ENCODE measurements at places on chromosomes 3 and 15.

DNA sequence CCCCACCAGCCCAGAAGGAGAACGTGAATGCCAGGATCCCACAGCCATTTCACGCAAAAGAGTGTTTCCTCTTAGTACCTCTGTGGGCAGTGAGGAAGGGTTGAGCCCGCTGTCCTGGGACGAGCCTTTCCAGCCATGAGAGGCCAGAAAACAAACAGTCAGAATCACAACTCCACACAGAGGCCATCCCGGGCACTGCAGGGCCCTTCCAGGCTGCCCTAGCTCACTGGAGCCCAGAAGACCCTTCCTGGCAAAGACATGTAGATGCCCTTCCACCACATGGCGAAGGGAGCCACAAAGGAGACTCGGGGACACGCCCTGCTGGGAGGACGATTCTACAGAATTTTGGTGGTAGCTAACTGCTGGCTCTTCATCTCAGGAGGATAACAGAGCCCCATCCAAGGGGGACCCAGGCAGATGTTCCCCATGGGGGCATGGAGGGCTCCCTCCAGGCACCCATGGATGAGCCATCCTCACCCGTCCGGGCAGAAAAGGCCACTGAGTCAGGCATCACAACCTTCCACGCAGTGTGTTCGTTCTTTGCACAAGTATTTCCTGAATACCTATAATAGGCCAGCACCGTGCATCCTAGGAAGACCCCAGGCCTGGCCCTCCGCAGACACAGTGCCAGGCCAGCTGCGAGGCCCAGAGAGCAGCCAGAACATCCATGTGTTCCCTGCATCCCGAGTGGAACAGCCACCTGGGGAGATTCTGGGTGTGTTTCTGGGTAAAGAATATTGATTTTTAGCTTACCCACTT lies 47.2 kb downstream of the SLC12A8 start:
- DNase-seq = no peak

- no peak for DNase-seq
Observed at GRCh38 chr3:60176614-60177013, 1074.6 kb downstream of the FHIT start.

DNA sequence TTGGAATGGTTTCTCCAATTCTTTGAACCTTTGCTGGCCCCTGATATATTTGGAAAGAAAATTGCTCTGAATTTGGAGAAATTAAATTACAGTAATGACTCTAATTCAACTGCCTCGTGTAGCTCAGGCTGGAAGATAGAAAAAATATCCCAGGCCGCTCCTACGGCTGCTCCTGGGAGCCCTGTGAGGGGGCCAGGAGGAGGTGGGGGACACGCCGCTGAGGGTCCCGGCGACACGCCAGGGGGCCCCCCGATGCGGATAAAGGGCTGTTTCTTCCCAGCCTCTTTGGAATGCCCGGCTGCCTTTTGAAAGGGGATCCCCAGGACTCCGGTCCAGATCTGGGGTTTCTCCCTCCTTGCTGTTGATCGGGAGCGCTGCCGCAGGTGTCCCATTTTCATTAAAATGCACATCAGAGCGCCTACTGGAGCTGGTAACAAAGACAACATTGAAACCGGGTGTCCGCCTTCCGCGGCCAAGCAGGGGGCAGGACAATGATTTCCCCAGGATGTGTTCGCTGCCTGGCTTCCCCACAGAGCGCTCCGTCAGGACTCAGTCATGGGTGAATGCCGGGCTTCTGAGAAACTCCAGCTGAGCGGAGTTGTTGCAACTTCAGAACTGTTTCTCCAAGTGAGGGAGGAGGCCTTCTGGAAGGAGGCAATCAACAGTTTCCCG lies 200.1 kb upstream of the KBTBD8 start:
- no peak for DNase-seq

GRCh38 chr15:29873947-29874411 lies 51.7 kb upstream of the TJP1 start:
- DNase-seq = no peak

DNA sequence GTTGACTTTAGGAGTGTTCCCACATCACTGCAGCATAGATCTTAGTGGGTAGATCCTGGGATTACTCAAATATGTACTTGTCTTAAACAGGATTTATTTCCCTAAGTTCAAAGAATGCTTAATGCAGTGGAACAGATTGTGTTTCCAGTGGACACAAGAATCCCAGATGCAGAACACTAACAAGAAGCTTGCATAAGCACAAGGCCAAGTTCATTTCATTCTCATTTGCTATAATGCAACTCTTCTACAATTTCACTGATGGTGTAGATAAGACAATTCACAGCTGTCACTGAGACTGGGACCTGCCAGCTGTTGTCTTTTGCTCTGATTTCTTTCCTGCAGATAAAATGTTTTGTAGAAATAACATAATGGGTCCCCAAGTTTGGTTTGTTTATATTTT lies 225.6 kb downstream of the NFKBIZ start:
- DNase-seq = no peak

DNA sequence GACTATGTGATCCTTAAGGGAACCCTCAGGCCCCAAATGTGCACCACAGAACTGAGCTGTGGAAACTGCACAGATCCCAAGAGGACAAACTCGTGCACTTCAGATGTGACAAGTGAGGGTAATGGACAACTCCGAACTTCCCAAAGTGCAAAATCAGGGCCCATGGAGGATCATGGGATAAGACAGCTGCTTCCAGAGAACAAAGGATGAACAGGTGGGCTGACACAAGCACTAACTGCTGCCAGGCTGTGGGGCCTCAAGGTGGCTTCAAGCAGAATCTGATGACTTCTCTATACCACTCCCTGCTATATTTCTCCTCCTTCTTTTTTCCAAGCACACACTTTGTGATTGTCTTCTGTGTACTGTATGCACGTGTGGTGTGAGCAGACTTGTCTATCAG lies 5.4 kb downstream of the TARS3 start:
- DNase-seq = no peak

DNA sequence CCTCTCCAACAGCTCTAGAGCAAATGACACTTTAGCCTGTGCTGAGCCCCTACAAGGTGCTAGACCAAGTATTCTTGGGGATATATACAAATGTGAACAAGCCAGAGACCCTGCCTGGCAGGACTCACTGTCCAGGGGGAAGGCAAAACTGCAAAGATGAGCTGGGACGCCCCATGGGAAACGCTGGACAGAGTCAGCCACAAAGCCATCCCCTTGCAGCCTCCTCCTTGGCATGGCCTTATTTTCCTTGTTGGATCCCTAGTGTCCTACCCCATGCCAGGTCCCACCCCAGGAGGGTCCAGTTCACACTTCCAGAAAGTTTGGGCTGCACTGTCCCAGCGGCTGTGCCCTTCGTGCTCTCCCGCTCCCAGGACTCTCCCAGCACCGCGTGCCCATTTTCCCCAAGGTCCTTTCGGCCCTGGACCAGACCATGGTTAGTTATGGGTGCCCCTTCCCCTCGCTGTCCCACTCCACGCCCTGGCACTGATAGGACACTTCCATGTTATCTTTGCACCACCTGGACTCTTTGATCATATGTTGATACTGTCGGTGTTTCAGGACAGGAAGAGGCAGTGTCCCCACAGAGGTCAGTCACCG lies 5.8 kb upstream of the NRROS start:
- no peak for DNase-seq

DNA sequence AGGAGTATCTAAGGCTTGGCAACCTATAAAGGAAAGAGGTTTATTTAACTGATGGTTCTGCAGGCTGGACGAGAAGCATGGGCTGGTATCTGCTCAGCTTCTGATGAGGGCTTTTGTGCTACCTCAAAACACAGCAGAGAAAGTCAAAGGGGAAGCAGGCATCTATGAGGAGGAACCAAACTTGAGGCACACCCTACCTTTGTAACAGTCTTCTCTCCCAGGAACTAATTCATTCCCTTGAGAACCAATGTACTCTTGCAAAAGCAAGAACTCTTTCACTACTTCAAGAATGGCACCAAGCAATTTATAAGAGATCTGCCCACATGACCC lies 109.0 kb downstream of the CGGBP1 start:
- no peak for DNase-seq

GRCh38 chr15:29062179-29062591 lies 176.4 kb downstream of the APBA2 start:
- no peak for DNase-seq

Measured in activated CD8-positive, alpha-beta T cell treated with anti-CD3 and anti-CD28 coated beads, Interleukin-2, amount 10 ng/mL, durations not matched to agents 7 days and 5 days (primary cell).